ENCODE measurements at places on chromosomes 5 and 9.

GRCh38 chr9:135663857-135664256 lies 748 bp downstream of the LCN9 start:
- no peak for DNase-seq

DNA sequence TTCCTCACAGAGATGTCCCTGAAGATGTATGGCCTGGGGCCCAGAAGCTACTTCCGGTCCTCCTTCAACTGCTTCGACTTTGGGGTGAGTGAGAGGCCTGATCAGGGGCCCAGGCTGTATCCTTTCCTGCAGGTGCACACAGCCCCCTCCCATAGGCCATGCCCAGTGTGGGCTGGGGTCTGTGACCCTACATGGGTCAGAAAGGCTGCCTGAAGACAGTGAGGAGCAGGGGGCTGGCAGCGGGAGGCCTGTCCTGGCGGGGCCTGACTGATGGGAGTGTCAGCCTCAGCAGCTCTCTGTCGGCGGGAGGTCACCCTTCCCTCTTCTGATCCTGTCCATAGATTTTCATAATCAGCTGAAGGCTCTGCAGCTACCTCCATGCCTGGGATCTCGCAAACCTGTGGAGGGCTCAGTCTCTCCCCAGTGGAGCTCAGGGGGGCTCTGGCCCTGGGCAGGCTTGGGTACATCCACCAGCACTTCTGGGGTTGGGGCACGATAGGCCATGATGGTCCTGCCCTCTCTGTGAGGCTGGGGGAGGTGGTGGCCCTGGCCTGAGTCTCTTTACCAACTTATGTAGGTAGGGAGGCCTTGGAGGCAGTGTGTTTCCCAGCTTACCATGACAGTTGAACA lies 98.5 kb downstream of the CACNA1B start:
- DNase-seq, result no peak

DNA sequence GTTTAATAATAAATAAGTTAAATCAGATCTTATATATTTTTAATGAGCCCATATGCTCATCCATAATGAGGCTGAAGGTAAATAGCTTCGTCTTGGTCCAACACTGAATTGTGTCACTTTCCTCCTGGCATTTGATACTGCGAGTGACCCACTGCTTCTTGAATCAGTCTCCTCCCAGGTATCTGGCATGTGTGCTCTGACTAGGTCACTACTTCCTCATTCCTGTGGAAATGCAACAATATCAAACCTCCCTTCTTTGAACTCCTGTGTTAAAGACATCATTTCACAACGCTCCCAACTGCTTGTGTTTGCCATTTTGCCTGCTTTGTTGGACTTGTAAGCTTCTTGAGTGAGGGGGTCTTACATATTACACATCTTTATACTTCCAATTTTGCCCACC lies 157.7 kb downstream of the SLC24A2 start:
- DNase-seq, result no peak

DNA sequence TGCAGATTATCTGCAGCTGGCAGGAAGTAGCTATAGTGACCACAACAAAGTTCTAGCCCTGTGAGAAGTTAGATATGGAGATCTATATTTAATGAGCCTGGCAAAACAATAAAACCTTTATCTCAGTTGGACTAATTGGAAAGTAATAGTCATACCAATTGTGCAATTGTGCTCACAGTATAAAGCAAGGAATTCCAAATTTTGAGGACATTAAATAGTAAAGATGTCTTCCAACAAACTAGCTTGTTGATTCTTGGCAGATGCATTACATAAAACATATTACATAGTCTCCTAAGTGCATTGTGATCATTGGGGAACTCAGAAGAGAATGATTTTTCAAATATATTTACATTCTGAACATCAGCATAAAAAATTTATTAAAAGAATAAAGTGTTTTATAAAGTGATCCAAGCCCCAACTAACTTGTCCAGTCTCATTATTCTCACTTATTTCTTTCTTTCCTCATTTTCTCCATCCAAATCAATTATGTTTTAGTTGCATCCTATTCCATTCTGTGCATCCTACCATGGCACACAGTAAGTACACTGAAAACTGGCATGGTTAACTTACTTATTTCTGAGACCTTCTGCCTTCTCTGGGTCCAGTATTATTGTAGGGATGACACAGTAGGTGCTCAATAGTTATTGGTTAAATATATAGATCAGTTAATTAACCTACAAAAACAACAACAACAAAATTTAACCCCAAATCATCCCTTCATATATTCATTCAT lies 977.2 kb upstream of the NUDT12 start:
- no peak for DNase-seq

- no peak for DNase-seq
Observed at GRCh38 chr5:159040181-159040580, 59.5 kb downstream of the EBF1 start.

DNA sequence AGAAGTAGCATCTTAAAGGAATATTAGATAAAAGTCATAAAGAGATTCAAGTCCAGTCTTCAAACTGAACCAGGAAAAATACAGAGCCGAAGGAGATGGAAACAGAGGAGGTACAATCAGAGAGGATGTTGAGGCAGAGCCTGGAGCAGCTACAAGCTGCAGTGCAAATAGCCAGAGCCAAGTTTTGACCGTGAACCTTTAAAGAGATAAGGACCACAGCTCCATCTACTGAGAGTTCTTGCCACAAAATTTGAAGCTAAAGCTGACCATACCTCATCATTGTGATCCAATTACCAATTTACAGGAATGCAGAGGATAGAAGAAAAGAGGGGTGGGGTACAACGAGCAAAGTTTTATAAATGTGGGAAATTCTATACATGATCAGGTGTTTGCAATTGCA lies 10.4 kb upstream of the DEPDC1B start:
- no peak for DNase-seq

DNA sequence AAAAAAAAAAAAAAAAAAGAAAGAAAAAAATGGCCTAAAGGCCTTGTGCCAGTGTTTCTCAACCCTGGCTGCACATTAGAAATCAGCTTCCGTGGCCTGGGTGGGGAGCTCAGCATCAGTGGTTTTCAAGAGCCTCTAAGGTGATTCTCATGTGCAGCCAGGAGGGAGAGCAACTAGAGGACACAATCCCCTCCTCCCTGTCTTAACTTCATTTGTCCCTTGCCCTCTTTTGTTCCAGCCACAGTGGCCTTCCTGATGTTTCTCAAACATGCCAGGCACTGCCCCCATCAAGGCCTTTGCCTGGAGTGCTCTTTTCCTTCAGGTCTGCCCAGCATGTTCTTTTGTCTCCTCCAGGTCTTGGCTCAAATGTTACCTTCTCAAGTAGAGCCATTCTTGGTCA lies 42.4 kb downstream of the HOMER1 start:
- no peak for DNase-seq

DNA sequence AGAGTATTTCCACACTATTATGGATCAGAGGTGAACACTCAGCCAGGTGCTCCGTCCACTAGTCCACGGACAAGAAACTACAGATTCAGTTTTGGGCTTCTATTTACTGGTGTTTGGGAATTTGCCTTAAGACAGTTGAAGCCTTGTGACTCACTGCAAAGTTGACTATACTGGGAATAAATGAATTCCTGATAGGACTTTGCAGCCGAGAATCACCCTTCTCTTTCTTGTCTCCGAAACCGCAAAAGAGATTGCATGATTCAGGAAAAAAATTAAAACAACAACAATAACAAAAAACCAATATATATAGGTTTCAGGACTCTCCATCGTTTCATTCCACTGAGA lies 716 bp downstream of the TMEM171 start:
- DNase-seq, result no peak

- DNase-seq, result no peak
Observed at GRCh38 chr5:141149812-141150211, at the start of gene PCDHB6. PCDHB6 (plus strand) TSS chr5:141150057; CDS start chr5:141150258, 201 bp downstream.

- no peak for DNase-seq
Observed at GRCh38 chr5:60184606-60185005, 291.1 kb upstream of the PDE4D start.

DNA sequence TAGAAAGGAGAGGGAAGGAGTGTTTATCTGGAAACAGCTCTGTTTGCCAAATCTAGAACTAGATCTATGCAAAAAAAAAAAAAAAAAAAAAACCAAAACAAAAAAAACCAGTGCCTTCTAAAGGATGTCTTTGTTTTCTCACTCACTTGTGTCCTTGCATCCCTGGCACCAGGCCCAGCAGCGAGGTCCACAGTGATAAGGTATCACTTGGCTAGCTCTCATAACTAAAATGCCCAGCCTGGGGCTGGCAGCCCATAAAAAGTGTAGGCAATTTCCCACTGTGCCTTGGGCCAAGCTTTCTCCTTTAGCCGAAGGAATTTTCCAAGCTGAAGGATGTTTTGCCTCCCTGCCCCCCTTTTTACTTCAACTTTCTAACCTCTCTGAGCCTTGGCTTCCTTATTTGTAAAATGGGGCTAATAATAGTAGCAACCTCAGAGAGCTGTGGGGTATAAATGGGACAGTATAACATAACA lies 20.8 kb downstream of the RGS3 start:
- DNase-seq, result no peak

Data from stimulated activated CD8-positive, alpha-beta memory T cell treated with anti-CD3 and anti-CD28 coated beads, Interleukin-2, amount 100 ng/mL, for 1 hour (primary cell).